HFFc6 (cell line): ENCODE measurements at places on chromosomes 1 and 21. TPM values are rescaled to one million over a fixed set of nuclear protein-coding genes. Genes with fewer than 3 reads are reported as not detected.

- no peak for DNase-seq
Observed at GRCh38 chr1:181397845-181398244, 85.5 kb upstream of the CACNA1E start.

DNA sequence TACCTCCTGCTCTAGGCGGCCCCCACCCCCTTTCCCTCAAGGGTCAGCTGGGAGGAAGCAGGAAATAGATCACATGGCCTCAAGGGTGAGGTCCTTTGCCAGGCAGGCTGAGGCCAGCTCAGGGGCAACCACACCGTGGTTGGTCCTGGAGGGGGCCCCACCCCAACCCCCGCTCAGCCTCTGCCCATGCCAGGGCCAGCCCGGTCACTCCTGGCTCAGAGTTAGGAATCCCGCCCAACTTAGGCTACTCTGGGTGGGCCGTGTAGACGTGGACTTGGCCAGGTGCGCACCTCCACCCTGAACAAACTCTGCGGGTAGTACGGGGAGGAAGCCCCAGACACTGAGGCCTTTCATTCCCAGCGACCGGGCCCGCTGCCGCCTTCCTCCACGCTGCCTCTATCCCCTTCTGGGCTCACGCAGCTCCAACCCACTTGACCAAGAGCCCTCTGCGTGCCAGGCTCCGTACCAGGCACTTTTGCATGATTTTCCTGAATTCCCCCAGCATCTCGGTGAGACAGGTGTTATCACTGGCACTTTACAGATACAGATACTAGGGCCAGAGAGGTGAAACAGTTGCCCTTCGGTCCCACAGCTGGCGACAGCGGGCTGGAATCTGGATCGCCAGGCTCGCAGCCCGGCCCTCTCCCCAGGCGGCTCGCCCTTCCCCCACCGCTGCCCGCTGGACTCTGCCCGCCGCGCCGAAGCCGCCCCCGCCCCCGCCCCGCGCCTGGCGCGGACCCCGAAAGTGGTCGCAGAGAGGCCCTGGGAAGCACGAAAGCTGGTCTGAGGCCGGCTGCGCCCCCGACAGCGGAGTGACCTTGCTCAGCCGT is 769 bp downstream of the GALE start:
- peak; percentile 45 for DNase-seq

DNA sequence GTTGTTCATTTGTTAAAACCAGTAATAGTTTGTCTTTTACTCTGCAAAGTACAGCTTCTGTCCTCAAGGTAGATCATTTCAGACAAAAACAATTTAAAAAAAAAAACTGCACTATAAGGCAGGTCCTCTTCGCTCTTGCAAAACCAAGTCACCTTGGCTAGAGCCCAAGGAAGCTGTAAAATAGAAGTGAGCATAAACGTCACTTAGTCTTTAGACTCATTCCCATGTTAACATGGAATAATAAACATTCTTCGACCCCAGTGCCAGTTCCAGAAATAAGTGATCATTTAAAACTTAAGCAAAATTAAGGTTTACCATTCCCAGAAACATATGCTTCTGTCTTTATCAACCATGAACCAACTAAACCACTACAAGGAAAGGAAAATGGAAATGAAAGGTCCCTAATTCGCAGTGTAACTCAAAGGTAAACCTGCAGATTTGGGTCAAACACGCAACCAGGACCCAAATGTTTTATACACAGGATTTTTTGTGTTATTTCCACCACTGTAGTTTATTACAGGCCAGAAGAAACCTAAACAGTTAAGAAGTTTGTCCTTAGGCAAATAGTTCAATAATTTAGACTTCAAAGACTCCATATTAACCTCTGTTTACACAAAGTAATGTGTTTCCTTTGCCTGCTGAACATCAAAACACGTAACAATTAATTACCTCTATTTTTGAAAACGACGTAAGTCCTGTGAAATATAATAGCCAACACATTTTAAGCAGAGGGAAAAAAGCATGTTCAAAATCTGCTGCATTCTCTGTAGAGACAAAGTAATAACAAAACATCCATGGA is 54.6 kb downstream of the TGFBR3 start:
- peak; percentile 47 for DNase-seq

DNA sequence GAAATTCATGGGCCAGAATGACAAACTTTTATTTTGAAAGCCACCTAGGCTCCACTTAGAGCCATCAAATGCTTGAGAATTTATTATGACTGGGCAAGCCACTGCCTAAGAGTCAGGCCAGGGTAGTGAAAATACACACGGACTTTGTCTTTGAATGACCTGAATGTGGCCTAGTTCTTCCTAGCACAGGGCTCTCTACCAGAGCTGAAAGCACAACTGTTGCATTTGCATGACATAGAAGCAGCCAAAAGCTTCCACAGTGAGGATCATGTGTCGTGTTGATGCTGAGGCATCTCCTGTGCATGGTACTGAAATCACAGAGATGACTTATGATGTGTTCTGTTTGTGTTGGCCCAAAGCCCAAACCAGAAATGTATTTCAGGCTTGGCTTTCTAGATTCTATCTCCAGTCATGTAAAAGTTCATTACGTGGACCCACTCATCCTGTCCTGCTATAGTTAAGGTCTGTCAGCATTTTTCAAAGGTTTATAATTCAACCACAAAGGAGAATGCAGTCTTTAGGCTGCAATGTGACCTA is 164.0 kb upstream of the UBE2U start:
- peak; percentile 99 for DNase-seq

GRCh38 chr1:24285231-24285630 is 33.9 kb upstream of the GRHL3 start:
- DNase-seq: no peak

DNA sequence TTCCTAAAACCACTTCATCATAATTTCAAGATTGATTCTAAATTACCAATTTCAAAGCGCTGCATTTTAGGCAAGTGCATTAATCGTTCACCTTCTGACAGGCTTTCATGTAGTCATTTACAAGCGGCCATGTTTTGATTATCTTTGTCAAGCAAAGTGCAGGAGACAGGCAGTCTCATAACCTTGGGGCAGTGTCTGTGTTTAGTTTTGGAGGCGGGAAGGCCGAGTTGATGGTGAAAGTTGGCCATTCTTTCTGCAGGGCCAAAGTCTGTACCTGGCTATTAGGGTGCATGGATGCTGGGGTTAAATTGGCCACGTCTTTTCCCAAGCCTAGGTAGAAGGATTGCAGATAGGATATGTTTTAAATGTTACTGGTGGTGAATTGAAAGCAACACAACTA is 2.9 kb downstream of the AGPAT3 start:
- no peak for DNase-seq

- no peak for DNase-seq
Observed at GRCh38 chr1:163273766-163274441, 47.9 kb upstream of the NUF2 start.

GRCh38 chr1:93779540-93780165 is 98.0 kb upstream of the BCAR3 start:
- peak; percentile 83 for DNase-seq

GRCh38 chr1:151314137-151314875 is 12.9 kb downstream of the PI4KB start:
- peak; percentile 70 for DNase-seq

- DNase-seq: no peak
Observed at GRCh38 chr1:23995431-23995837, 15.3 kb upstream of the SRSF10 start.

The COL6A1 gene
- total RNA-seq: 331 to 405 TPM (median 385 TPM) in 3 replicates

The NEK7 gene
- total RNA-seq: 452 and 657 TPM in 2 replicates

The GPR25 gene
- total RNA-seq: not detected in 3 replicates

The CR1 gene
- not detected in 3 replicates for total RNA-seq
